CMK (cell line): ENCODE measurements at places on chromosomes 1 and 21.
A peak's percentile ranks its signal among the peaks of the same experiment; 100 is the strongest.

DNA sequence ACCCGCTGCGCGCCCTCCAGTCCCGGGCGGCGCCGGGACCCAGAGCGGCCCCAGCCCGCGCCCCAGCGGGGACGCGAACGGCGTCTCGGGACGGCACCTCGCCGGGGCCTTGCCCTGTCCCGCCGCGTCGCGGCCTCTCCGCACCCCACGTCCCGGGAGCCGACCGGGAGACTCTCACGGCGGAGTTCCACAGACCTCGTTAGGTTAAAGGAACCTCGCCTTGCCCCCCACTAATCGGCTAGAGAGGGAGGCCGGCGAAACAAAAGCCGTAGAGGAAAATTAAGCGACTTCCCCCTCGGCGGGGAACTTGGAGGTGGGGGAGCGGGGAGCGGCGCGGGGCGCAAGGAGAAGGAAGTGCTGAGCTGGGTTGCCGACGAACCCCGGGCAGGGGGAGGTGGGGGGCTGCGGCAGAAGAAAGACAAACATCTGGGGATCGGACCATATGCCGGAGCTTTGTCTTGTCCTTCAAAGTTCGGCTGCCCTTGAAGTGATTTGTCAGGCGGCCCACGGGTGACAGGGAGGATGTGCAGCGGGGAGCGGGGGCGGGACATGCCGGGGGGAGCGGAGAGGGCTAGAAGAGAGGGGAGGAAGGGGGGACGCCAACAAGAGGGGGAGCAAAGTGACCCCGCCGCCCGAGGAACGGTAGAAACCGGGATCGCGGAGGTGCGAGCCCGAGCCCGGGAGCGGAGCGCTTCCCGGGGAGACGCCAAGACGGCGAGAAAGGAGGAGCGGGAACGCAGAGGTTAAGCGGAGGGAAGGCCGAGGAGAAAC is 120.0 kb upstream of the RRP15 start:
- DNase-seq: no peak

- no peak for DNase-seq
These were observed 719 bp upstream of the PARS2 start for GRCh38 chr1:54764922-54765561.

DNA sequence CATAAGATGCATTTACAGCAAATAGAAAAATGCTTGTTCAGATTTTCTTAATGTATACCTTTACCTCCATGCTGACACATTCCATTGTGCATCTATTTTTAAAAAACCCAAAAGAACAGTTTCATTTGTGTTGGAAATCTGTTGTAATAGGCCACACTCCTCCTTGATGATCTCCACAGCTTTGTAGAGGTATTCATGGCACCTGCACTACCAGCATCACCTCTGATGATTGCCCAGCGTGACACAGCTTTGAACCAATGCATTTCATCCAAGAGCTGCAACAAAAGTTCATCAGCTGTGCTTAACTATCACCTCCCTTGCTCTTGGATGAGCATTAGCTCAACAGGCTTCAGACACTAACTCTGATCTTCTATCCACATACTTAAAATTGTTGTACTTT is 8.2 kb downstream of the DYNLT5 start:
- DNase-seq: no peak

DNA sequence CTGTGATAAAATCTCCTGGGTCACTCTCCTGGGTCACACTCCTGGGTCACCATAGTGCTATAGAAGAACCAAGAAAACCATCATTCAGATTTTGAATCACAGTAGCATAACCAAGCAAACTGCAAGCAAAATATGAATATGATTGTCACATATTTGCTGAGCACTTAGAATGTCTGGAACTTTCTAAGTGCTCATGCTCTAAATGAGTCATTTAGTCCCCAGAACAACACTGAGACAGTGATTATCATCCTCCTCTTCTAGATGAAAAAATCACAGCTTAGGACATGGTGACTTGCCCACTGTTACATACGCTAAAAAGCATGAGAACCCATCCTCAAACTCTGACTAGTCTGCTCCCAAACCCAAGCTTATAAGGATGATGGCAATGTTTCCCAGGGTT is 39.5 kb upstream of the DDAH1 start:
- DNase-seq: no peak

GRCh38 chr1:173413271-173413707 is 63.8 kb upstream of the PRDX6 start:
- no peak for DNase-seq

DNA sequence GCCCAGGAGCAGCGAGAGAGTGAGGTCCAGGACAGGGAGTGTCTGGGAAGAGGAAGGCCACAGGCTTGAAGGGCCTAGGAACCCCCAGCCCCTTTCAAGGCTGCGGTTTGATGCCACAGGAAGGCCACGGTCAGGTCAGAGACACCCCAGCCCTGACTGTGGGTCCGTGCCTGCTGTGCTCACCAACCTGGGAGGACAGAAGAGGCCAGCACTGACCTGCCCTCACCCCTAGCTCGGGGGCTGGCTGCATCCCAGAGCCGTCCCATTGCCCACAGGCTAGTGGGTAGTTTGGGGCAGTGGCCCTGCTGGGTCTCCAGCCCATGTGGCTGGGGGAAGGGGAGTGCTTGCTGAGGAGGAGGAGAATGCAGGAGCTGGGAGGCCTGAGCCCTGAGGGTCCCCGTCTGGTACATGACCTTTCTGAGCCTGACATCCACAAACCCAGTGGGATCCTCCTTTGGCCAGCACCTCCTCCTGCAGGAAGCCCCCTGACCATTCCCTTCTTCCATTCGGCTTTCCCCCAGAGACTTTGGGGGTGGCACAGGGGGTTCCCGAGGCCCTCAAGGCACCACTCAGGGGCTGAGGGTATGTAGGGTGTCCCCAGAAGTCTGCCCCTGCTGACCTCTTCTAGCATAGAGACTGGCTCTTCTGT is 54.3 kb downstream of the WNT9A start:
- no peak for DNase-seq

- DNase-seq: no peak
These were observed 102.1 kb upstream of the MARK1 start for GRCh38 chr1:220425852-220426251.

DNA sequence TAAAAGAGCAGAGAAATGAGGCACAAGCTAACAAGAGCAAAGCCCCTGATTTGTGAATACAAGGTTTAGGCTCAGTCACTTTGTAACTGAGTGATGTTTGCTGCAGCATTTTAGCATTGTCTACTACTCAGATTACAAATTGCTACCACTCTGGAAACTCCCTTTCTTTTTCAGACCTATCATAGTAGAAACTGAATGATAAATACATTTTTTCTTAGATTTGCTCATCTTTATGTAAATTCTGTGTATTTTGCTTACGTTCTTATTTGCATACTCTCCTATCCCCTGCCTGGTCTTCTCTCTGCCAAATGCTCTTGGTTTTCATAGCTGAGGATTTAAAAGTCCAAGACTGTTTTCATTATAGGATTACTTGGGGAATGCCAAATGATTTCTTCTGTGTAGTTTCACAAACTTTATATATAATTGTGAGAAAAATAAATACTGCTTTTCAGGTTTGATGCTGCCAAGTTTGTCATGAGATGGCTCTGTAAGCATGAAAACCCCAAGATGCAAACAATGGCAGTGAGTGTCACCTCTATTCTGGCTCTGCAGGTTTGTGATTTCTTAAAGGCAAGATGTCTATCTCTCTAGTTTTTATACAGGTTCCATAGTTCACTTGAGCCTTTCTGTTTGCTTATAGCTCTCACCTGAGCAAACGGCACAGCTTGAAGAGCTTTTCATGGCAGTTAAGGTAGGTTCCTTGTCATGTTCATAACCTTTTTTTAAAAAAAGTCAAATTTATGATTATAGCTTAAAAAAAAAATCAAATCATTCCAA is 24.7 kb downstream of the ZYG11A start:
- DNase-seq: no peak

DNA sequence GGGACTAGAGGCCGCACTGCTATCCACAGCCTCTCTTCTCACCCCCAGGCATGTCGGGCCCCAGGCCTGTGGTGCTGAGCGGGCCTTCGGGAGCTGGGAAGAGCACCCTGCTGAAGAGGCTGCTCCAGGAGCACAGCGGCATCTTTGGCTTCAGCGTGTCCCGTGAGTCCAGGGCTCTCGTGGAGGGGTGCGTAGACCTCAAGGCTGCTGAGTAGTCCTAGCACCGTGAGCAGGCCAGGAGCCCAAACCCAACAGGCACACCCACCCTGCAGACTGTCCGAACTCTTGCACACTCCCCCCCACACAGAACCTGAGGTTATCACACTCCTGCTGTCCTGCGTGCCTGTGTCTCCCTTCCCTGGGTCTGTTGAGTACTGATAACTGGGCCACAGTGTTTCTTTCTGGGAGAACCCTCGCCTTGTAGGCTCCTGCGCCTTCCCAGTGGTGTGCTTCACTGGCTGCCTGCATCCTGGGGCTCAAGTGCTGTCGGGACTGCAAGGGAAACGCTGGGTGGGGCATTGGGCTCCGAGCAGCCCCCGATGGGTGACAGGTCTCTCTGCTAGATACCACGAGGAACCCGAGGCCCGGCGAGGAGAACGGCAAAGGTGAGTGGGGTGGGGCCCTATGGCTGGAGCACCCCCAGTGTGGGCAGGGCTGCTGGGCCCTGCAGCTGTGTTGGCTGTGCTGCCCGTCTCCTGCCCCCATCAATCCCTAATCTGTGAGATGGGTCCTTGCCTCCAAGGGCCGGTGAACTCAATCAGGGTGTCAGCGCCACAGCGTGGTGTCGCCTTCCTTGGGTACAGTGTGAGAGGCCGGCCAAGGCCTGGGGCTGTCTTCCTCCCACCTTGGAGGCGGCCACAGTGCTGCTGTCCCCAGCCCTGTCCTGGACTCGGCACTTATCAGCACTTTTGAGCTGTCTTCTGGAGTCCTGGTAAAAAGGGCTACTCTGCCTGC is 4.0 kb upstream of the GJC2 start:
- no peak for DNase-seq

DNA sequence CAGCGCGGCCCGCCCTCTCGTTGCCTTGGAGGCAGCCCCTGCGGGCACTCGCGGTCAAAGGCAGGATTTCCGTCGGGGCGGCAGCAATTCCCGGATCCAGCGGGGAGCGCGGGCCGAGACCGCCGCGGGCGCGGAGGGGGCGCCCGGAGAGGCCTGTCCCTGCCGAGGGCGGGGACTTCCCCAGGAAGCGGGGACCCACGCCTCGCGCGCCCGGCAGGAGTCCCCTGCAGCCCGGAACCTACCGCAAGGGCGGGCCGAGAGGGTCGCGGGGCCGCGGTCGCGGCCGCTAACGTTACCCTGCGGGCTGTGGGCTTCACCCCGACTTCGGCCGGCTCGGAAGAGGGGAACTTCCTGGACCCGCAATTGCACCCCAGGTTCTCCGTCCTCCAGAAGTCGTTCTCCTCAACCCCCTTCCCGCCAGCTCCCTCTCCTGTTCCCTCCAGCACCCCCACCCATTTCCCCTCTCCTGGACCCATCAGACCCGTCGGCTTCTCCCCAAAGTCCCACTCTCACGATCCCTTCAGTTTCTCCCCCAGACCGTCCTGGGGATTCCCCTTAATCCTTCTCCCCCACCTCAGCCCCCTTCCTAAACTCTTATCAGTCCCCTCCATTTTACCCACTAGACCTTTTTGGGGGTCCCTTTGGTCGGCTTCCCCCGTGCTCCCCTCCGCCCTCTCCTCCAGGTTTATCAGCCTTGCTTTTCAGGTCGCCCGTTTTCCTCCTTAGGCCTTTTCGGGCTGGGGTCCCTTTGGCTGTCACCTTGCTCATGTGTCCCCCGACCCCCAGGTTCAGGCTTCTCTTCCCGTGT is 604 bp downstream of the FGR start:
- peak; percentile 66 for DNase-seq

DNA sequence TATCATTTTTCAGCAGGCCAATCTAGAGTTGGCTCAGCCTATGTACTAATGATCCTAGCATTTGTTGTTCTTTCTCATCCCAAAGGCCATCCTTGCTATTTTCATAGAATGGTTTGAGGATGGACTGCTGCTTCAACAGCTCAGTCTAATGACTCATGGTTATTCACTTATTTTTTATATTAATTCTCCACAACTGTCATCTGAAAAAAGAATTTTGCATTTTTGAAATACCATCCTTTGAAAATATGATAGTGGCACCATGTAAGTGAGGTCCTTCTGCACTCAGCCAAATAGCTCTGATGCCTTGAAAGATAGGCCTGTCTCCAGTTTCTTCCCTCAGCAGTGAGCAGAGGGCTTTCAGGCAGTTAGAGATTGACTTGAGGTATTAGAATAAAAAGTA is 377.5 kb downstream of the LMO4 start:
- DNase-seq: no peak

DNA sequence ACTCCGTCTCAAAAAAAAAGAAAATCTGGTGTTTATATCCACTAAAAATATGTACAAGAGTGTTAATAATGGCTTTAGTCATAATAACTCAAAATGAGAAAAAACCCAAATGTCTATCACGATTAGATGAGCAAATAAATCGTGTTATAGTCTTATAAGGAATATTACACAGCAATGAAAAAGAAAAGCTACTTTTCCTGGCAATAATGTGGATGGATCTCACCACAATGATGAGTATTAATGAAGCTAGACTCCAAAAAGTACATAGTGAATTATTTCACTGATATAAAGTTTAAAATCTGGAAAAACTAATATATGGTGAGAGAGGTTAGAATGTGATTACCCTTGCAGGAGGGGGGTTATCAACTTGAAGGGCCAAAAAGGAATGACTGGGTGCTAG is 9.7 kb downstream of the CD244 start:
- DNase-seq: no peak

DNA sequence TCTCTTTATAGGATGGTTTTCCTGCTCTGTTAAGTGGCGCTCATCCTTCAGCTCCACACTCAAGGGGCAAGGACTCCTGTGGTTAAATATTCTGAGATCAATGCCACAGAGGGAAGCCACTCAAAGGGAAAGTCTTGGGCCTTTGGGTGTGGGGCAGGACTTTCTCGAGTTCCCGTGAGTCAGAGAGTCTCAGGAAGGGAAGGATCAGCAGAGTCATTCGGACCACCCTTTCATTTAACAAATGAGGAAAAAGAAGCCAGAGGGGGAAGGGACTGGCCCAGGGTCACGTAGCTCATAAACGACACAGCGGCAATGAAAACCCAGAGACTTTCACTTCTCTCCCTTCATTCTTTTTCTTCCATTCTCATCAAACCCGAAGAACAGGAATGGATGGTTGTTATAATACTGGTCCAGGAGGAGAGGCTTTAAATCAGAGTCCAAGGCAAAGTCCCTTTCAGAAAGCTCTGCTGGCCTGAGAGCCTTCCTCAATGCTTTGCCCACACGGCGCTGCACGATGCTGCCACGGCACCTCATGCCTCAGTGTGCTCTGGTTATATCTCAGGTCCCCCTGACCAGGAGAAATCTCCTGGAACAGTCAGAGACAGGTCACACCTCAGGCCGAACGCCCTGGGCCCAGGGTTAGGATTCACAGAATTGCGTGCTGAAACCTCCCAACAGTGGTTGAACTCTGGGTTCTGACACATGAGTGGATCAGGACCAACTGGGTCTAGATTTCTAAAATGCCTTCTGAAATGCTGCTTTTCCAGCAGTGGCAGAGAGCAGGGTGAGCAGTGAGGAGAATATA is 65.3 kb downstream of the TENT5C start:
- no peak for DNase-seq
